Stimulated activated CD4-positive, alpha-beta T cell treated with anti-CD3 and anti-CD28 coated beads, Interleukin-15, amount 100 ng/mL, for 1 hour (primary cell): ENCODE measurements at places on chromosomes 2 and 18.

DNA sequence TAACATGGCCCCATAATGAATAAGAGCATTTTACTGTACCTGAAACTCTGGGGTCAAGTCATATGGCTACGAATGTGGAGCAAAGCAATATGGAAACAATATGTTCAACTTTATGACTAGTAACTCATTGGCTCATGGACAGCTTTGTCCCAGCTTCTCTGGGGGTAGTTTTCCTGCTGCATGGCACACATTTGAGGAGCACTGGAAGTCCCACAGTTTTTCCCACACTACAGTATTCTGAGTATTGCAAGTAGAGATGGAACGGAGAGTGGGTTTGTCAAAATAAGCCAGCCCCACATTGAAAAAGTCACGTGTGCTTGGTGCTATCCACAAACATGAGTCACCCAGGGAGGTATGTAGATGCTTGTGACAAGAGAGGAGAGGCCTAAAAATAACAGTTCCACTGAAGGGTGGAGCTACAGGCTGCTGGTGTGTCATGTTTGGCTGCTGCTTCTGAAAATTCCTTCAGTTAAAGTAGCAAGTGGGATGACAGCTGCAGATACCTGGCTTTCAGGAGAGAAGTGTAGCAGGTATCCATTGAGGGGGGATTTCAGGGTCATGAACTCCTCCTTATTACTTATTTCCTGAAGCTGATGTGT is 48.2 kb upstream of the CTAGE1 start:
- DNase-seq, result no peak

DNA sequence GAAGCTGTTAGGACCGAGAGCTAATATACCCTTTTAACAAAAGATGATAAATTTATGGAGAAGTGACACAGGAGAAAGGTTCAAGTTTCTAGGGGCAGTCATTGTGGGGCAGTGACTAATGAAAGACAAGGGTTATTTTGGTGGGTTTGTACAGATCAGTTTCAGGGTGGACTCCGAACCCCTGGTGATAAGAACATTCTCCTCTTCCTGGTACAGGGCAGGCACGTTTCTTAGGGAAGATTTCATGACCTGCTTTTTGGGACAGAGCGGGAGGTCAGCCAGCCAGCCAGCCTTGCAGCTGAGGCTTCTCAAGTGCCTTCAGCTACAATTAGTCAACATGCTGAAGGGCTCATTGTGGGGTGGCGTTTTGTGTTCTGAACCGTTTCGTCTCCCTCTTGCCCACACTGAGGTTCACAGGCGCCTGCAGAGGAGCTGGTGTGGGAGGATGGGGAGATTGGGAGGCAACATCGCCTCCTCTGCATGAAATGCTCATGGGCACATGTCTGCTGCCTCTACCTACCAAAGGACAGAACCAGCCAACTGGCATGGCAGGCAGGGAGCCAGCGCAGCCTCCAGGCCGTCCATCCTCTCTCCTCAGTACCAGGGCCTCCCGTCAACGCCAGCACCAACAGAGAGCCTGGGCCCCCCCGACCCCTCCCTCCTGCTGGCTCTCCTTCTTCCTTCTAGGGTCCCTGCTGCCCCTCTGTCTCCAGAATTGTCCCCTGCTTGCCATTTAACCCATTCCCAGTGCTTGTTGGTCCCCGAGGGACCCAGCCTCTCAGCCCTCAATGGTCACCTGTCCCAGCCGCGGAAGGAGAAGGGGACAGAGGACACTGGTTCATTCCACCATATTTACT is 9.6 kb downstream of the CHMP1B start:
- no peak for DNase-seq

GRCh38 chr2:220887271-220887870 is 684.7 kb downstream of the EPHA4 start:
- no peak for DNase-seq

DNA sequence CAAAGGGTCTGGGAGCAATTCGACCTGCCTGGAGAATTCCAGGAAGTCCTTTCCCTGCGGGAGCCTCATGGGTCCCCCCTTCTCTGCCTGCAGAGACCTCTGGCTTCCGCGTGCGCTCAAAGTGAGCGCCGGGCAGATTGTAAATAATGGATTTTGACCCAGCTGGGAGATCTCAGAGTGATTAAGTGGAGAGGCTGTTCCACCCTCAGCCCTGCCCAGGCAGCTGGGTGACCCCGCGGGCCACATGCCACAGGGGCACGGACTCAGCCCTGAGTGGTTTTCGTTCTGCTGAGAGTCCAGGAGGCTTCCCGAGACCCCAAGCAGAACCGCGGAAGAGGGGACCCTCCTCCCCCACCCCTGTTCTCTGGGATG is 1.2 kb downstream of the KCNG2 start:
- no peak for DNase-seq

- DNase-seq, result no peak
Measured at GRCh38 chr2:240211598-240212424, 71.4 kb upstream of the OTOS start.

DNA sequence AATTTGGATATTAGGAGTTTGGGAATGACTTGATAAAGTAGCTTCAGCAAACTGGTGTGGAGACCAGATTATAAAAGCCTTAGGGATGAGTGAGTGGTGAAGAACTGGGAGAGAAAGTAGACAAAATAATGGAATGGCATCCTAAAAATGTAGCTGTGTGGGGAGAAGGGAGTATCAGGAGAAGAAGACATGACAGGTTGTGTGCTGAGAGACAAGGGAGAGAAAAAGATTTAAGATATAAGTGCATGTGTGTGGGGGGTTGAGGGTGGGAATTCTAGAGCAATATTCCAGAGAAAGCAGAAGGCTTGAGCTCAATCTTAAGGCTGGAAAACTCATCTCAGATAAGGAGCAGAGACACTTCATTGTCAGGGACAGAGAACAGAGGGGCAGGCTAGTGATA is 159.5 kb downstream of the HNMT start:
- DNase-seq, result no peak

DNA sequence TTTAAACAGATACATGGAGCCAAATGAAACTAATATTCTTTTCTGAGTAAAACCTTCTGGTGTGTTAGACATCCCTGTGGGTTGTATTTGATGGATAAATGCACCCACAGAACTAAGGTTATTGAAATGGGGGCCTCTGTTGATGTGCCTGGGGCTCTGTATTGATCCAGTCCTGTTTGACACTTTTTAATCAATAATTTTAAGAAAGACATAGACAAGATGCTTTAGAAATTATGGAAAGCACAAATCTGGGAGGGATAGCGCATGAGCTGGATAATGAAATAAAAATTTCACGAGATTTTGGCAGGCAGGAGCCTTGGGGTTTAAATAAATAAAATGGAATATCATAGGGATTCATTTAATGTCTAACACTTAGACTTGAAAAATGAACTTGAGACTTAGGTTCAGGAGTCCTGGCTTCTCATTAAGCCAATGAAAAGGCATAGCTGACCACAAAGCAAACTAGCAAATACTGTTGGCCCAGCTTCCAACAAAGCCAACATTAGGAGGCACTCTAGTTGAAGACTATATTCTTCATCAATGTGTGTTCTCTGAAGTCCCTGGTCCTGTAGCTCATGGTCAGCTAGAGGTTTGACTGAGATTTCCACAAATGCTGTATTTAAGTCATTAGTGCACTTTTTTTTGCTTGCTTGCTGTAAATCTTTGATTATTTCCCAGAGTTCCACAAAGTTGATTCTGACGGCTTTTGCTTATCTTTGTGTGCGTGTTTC is 64.2 kb upstream of the SH3RF3 start:
- DNase-seq, result no peak

DNA sequence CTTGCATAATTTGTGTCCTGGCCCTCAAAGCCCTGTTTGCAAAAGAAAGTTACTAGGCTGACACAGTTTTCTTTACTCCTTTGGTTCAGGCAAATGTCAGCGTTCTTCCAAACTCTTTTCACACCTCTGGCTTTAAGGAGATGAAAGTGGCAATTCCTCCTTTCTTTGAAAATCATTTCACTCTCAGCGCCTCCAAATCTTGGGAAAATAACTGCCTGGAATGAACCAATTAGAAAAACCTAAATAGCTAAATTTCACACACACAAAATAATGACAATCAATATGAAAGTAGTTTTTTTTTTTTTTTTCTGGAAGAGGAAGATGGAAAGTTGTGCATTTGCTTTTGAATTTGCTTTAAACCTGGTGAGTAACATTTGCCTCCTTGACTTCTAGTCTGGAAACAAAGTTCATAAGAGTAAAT is 1.7 kb downstream of the MEIS1 start:
- DNase-seq, result no peak

- no peak for DNase-seq
Measured at GRCh38 chr2:216492597-216493333, 5.9 kb upstream of the RPL37A start.

DNA sequence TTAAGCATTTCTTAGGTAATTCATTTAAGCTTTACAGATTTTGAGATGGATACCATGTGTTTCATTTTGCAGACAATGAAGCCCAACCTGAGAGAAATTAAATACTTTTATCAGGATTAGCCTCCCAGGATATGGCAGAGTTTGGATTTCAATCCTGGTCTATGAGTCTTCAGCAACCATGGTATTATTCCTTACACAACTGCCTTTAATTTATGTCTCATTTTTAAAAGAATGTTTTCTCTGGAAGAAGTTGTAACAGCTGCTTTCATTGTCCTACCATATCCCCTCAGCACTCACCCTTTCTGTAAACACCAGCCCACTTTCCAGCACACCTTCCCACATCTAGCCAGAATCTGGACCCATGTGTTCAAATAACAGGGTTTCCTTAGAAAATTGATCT is 863.7 kb upstream of the VRK2 start:
- DNase-seq, result no peak

GRCh38 chr18:74289137-74289536 is 2.6 kb downstream of the CYB5A start:
- DNase-seq, result no peak

GRCh38 chr2:34045101-34045655 is 446.1 kb upstream of the FAM98A start:
- no peak for DNase-seq

- no peak for DNase-seq
Measured at GRCh38 chr2:68280796-68281195, 28.5 kb upstream of the PPP3R1 start.

DNA sequence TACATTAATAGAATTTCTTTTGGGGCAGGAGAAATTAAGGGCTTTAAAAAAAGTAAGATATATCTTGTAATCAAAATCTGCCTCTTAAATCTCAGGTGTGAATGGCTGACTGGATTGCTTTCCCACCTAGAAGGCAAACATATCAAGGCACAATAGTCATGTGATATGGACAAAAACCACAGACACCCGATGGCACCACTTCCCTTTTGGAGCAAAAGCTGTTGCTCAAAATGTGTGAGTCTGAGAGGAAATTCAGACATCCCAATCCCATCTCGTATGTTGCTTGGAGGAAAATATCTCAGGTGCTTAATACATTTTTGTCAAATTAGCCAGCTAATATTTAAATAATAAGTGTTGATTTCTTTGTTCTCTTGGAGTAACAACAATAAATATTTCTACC is 120.7 kb downstream of the KCNF1 start:
- no peak for DNase-seq

- no peak for DNase-seq
Measured at GRCh38 chr2:218727502-218728165, 17.0 kb downstream of the TTLL4 start.

DNA sequence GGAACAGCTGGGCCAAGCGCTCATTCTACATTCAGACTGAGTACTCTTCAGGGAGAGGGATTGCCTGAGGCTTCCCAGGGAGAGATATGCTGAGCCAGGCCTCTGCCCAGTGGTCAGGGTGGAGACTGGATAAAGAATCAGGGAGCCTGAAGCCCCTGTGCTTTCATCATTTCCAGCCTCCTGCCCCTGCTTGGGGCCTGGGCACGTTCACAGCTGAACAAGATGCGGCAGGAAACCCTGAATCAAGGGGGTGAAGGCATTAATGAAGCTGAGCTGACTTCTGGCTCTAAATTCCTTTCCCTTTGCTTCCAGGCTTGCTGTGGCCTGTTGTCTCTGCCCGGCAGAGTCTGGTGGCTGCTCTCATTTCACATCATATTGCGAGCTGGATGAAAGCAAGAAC is 35.0 kb downstream of the RPL37A start:
- no peak for DNase-seq

GRCh38 chr2:147688242-147688641 is 156.6 kb upstream of the ACVR2A start:
- DNase-seq, result no peak

DNA sequence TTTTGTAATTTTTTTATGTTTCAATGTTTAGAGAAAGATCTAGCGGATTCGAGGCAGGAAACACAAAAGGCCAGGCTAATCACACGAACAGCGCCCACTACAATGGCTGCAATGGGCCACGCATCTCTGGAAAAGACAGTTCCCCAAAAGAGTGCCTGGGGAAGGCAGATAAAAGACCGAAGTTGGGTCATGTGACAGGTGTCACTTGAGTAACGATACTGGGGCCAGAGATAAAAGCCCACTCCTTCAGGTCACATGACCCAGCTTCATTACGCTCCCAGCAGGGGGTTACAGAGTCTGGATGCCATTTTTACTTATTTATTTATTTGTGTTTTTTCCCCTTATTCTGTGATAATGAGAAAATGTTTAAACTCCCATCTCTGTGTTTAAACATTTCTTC is 95.4 kb downstream of the CDK15 start:
- no peak for DNase-seq

GRCh38 chr2:16386031-16386430 is 279.6 kb downstream of the CYRIA start:
- no peak for DNase-seq

DNA sequence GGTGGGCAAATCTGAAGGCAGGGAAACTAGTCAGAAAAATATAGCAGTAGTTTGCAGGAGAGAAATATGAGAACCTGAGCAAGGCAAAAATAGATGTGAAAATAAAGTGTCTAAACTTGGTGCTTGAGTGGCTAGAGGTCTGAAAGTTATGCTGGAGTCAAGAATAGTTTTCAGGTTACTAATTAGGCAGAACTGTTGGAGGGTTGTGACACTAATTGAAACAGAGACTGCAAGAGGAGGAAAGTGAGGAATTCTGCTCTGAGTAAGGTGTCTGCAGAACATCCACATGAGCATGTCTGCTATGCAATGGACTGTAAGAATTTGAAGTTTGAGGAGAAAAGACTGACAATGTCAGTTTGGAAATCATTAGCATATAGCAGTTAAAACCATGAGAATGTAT is 444.0 kb upstream of the LRRTM1 start:
- no peak for DNase-seq

- DNase-seq, result no peak
Measured at GRCh38 chr2:137823196-137823595, 141.1 kb upstream of the HNMT start.

DNA sequence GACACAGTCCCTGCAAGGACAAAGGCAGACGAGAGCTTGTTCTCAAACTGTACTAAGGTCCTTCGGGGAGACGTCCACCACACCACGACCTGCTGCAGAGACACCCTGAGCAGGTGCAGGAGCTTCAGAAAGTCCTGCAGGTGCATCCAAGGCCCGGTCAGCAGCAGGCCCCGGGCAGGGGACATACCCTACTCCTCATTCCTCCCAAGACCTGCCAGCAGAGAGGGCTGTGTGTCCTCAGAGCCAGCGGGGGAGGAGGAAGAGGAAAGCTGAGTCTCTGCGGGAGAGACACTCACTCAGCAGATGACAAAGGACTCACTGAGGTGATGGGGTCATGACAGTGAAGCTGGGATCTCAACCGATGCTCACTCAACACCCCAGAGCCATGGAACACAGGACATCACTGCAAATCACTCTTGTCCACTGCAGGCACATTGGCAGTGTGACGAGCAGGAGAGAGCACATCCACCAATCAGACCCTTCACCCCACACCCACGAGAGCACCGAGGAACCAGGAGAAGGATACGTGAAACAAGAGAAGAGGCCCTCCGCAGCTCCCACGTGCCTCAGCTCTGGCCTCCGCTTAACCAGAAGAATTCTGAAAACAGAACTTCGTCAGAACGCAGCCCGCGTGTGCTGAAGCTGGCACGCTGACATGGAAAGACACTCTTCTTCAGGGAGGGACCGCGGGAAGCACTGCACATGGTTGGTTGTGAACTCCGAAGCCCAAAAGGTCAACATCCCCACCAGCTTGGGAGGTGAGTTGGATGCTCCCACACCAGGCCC is 9.3 kb downstream of the HDAC4 start:
- DNase-seq, result no peak
